ENCODE measurements at places on chromosomes 7 and 10.
A peak's percentile ranks its signal among the peaks of the same experiment; 100 is the strongest.

GRCh38 chr7:105636982-105637381 lies 55.7 kb upstream of the EFCAB10 start:
- H3K27ac ChIP-seq, result no peak overlapping the region
- no peaks in the 10 kb centered on the region for H3K27me3 ChIP-seq
- H3K36me3 ChIP-seq, result peaks cover 78% of the 10 kb centered on the region
- no peaks in the 10 kb centered on the region for H3K4me1 ChIP-seq

DNA sequence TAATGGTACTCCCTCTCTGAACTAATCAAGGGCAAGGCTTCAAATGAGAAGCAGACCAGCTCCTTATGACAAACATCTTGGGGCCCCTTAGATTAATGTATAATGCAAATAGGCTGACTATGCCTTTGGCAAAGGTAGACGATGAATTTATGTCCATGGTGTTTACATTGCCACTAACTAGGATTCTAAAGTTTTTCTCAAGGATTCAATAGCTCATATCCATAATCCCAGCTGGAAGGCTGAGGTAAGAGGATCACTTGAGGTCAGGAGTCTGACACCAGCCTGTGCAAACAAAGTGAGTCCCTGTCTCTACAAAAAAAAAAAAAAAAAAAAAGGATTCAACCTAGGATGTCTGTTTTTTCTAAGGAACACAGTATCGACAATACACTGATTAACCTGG lies 96.5 kb downstream of the ORC5 start:
- no peak overlapping the region for H3K27ac ChIP-seq
- H3K27me3 ChIP-seq, result no peaks in the 10 kb centered on the region
- no peaks in the 10 kb centered on the region for H3K36me3 ChIP-seq
- DNase-seq, result no peak
- no peaks in the 10 kb centered on the region for H3K4me1 ChIP-seq

GRCh38 chr7:103871473-103871872 lies 118.0 kb downstream of the RELN start:
- H3K27ac ChIP-seq, result no peak overlapping the region
- H3K4me3 ChIP-seq, result no peak overlapping the region
- DNase-seq, result no peak
- H3K27me3 ChIP-seq, result no peaks in the 10 kb centered on the region
- no peaks in the 10 kb centered on the region for H3K4me1 ChIP-seq

GRCh38 chr7:142024547-142024946 lies 28.9 kb downstream of the MGAM start:
- H3K4me1 ChIP-seq, result no peaks in the 10 kb centered on the region
- no peak overlapping the region for H3K4me3 ChIP-seq
- no peak for DNase-seq
- no peak overlapping the region for H3K27ac ChIP-seq
- no peaks in the 10 kb centered on the region for H3K36me3 ChIP-seq

GRCh38 chr7:113519472-113519871 lies 399.3 kb downstream of the PPP1R3A start:
- H3K27ac ChIP-seq, result no peak overlapping the region
- H3K36me3 ChIP-seq, result no peaks in the 10 kb centered on the region
- no peaks in the 10 kb centered on the region for H3K4me1 ChIP-seq
- H3K4me3 ChIP-seq, result no peak overlapping the region
- DNase-seq, result no peak

DNA sequence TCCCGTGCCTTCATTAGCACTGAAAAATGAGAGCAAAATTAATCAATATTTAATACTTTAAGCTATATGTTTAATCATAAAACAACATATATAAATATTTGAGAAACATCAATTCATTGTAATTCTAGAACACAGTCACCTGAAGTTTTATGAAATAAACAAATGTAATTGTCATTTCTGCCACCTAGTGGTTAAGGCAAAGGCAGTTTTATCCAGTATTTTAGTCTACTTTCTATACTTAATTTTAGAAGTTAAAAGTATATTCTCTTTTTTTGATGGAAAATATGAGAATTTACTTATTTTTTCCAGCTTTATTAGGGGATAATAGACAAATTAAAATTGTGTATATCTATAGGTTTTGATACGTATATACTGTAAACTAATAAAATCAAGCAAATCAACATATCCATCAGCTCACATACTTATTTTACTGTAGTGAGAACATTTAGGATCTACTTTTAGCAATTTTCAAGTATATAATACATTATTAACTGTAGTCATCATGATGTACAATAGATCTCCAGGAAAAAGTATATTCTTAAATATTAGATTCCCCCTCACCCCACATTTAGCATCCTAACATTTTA lies 16.9 kb downstream of the PCGF6 start:
- DNase-seq, result no peak
- H3K27me3 ChIP-seq, result no peaks in the 10 kb centered on the region
- no peak overlapping the region for H3K4me3 ChIP-seq
- no peak overlapping the region for H3K27ac ChIP-seq

DNA sequence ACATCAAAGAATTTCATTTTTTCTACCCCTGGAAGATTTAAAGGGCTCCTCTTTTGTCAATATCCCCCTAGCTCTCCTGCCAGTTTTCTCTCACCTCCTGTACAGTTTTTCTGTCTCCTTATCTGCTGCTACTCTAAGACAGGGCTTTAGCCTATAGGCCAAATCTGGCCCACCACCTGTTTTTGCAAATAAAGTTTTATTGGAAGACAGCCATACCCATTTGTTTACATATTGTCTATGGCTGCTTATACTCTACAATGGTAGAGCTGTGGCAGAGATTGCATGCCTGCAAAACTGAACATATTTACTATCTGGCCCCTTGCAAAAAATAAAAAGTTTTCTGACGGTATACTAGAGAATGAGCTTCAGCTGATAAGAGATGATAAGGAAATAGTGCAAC lies 37.4 kb upstream of the GARS1 start:
- H3K4me1 ChIP-seq, result peaks cover 3% of the 10 kb centered on the region
- peaks cover 21% of the 10 kb centered on the region for H3K36me3 ChIP-seq
- H3K4me3 ChIP-seq, result no peak overlapping the region
- no peak for DNase-seq
- no peak overlapping the region for H3K27ac ChIP-seq

- peaks cover 12% of the 10 kb centered on the region for H3K36me3 ChIP-seq
- DNase-seq, result no peak
- no peaks in the 10 kb centered on the region for H3K27me3 ChIP-seq
- H3K4me3 ChIP-seq, result no peak overlapping the region
- H3K27ac ChIP-seq, result no peak overlapping the region
These were observed 74.5 kb downstream of the NRF1 start for GRCh38 chr7:129686063-129686462.

DNA sequence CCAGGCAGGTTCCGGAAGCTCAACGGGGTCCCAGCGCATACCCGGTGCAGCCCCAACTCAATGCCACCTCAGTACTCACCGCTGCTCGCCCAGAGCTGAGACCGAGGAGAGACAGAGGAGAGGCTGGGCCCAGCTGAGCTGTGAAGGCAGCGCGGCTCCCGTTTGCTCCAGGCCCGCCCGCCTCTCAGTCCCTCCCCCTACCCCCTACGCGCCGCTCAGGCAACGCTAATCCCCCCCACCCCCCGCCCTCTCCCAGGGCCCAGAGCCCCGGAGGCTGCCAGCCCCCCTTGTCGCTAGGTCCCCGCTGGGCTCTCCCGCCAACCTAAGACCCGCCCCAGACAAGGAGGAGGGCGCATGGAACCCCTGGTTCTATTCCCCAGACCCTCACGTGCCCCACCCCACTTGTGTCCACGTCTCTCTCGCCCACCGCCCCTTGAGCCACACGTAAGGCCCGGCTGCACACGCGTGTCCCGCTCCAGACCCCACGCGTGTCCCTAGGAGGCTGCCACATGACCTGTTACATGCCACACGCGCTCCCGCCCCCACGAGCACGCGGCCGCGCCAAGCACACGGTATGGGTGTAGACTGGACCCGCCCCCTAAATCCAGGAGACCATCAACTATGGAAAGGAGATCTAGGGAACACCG lies at the start of gene PSD:
TSS of gene PSD (minus strand) at position 164 of the 647 bp plus-strand sequence. CDS start 1,747 bp downstream, outside the sequence.
- H3K27ac ChIP-seq, result no peak within 1 kb of the TSS
- H3K4me3 ChIP-seq, result peak within 1 kb of the TSS; percentile 86
- peaks cover 7% of the 10 kb centered on the region for H3K36me3 ChIP-seq

- H3K27me3 ChIP-seq, result no peaks in the 10 kb centered on the region
- no peak overlapping the region for H3K4me3 ChIP-seq
- H3K27ac ChIP-seq, result no peak overlapping the region
- H3K36me3 ChIP-seq, result no peaks in the 10 kb centered on the region
- no peak for DNase-seq
These were observed 44.7 kb downstream of the MXI1 start for GRCh38 chr10:110252151-110252550.

GRCh38 chr10:15868006-15868405 lies 7.7 kb upstream of the MINDY3 start:
- no peak overlapping the region for H3K27ac ChIP-seq
- no peaks in the 10 kb centered on the region for H3K27me3 ChIP-seq
- H3K36me3 ChIP-seq, result no peaks in the 10 kb centered on the region
- DNase-seq, result no peak
- no peaks in the 10 kb centered on the region for H3K4me1 ChIP-seq

GRCh38 chr10:124942317-124943169 lies 620 bp downstream of the ZRANB1 start:
- DNase-seq, result no peak
- H3K36me3 ChIP-seq, result no peaks in the 10 kb centered on the region
- no peaks in the 10 kb centered on the region for H3K27me3 ChIP-seq
- no peak overlapping the region for H3K27ac ChIP-seq
- no peak overlapping the region for H3K4me3 ChIP-seq
- peaks cover 83% of the 10 kb centered on the region for H3K4me1 ChIP-seq

GRCh38 chr10:63431962-63432797 lies 33.6 kb downstream of the JMJD1C start:
- no peak overlapping the region for H3K4me3 ChIP-seq
- no peaks in the 10 kb centered on the region for H3K36me3 ChIP-seq
- peak overlapping the region; percentile 10 for H3K27ac ChIP-seq

GRCh38 chr7:104625956-104626355 lies 297.6 kb downstream of the LHFPL3 start:
- H3K4me3 ChIP-seq, result no peak overlapping the region
- no peaks in the 10 kb centered on the region for H3K27me3 ChIP-seq
- DNase-seq, result no peak
- H3K27ac ChIP-seq, result no peak overlapping the region

DNA sequence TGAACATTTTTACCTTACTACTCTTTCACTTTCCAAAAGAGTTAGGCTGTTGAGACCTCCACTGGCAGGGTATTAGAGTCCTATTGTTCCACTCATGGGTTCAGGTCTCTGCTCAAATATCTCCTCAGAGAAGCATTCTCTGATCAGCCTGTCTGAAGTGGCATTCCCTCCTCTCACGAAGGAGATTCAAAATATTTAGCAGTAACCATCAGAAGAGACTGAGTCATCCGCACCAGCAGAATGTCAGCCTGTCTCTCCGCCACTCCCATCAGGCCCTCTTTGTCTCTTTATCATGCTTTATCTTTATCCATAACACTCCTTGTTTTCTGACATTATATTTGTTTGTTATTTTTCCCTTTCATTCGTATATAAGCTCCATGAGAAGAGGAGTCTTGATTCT lies 79.1 kb downstream of the AASS start:
- DNase-seq, result no peak
- no peaks in the 10 kb centered on the region for H3K4me1 ChIP-seq
- no peaks in the 10 kb centered on the region for H3K27me3 ChIP-seq
- H3K36me3 ChIP-seq, result no peaks in the 10 kb centered on the region
- no peak overlapping the region for H3K4me3 ChIP-seq

DNA sequence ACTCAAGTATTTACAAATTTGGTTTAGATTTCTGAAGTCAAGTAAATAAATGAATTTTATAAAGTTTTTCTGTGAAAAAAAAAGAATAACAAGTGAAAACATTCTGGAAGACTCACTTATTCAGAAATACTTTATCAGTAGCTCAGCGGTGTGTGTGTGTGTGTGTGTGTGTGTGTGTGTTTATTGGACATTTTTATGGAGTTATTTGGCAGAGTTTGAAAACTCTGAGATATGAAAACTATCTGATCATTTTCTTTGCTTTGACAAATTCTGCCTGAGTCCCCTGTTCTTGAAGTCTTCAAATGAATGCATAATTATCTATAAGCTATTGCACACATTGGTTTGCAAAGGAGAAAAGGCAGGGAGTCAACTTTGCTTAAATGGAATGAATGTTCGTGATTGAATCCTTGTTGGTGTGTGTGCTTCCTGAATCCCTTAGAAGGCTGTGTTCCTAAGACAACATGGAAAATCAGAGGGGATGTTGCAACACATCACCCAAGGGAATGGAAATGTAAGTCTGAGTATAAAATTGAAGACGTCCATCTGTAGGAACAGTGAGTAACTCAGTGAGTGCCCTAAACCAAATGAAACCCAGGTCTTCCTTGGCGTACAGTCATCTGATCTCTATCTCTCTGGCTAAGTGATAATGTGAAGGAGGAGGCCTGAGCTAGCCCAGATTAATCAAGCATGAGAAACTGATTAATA lies 160.9 kb downstream of the REEP3 start:
- no peaks in the 10 kb centered on the region for H3K27me3 ChIP-seq
- H3K4me1 ChIP-seq, result no peaks in the 10 kb centered on the region
- no peak overlapping the region for H3K4me3 ChIP-seq
- H3K27ac ChIP-seq, result peak overlapping the region; percentile 59
- H3K36me3 ChIP-seq, result no peaks in the 10 kb centered on the region
- DNase-seq, result no peak

DNA sequence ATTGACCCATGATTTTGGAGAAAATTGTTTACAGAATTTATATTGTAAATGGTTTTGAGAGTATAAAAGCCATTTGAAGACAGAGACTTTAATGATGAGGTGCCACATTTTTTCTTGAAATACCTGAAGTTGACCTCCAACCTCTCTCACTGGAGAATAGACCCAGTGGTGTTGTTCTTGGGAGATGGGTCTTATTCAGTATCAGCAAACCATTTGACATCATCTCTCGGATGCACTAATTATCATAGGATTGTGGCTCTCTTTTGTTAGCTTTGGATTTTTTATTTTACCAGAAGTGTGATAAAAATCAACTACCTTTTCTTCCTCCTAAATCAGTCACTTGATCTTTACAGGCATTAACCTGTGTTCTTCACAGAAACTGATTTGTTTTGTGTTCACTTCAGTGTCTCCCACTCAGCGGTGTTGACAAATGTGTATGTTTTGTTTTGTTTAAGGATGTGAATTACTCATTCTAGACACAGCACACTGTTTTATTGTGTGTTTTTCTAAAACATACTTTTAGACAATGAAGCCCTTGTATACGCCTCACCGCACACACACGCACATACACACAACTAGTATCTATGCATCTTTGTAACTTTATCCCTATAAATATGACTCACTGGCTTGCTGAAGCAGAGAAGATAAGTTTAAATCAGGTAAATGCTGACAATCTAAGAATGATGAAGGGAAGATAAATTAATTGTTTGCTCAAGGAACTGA lies 455.6 kb downstream of the INHBA start:
- no peaks in the 10 kb centered on the region for H3K4me1 ChIP-seq
- no peak overlapping the region for H3K4me3 ChIP-seq
- H3K27me3 ChIP-seq, result no peaks in the 10 kb centered on the region
- no peak overlapping the region for H3K27ac ChIP-seq
- no peak for DNase-seq
